ENCODE measurements at places on chromosomes 12 and 14.

DNA sequence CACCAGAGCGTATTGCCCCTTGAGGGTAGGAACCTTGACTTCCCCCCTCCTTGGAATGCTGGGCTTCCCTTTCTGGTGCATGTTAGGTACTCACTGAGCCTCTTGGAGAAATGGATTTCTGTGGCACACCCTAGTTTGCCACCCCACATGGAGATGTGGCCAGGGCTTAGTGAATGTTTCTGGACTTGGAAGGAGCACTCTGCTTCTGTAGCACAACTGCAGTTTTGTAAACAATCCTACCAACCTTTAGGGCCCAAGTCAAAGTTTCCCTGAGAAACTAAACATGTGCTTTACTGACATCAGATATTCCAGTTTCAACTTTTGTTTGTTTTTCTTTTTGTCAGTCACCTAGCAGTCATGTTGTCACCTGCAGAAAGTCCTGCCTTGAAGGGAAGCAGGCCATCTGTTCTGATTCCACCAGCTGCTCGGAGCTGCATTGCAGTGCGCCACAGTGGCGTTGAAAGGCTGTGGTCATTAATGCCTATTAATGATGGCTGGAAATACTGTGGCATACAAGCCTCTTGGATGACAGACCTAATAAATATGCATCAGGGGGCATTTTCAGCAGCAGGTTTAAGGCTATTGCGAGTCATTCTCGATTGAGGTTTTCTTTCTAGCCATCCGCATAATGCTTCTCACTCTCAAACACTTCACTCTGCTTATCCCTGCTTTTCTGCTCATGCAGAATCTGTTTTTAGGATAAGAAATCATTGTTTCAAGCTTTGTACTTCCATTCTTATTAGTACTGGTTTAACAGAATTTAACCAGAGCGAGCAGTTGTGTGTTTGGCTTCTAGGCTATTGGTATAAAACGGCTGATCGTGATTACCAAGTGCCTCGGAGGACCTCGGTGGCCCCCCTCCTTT lies 7.8 kb downstream of the PELI2 start:
- DNase-seq, result no peak

GRCh38 chr12:120343039-120343537 lies 15.5 kb upstream of the PLA2G1B start:
- no peak for DNase-seq

DNA sequence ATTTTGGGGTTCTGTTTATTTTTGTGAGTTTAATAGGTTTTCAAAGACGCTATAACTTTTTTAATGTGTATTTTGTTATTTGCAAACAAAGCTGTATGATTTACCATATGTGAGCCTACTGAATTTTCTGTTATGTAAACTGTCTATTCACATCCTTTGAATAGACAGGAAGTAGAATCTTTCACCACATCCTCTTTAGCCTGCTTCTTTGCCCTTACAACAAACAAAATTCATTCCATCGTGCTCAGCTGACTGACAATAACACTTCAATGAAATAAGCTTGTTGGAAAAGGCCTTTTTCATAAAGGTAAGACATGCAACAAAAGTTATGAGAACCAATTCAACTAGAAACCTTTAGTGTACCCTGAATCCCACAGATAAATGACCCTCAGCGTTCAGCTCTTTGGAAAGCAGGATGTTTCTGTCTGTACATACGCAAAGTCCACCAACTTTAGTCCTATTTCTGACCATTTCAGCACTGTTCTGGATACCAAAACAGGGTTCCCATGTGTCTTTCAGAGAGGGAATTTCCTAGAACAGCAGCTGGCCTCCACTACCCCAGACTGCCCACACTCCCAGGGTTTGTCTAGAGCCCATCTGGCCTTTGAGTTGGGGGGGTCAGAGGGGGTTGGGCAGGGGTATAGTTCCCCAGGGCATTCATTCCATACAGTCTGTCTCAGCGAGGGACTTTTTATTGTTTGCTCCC lies 71.3 kb downstream of the DUSP6 start:
- DNase-seq, result no peak

GRCh38 chr12:54138219-54138618 lies 50.6 kb downstream of the SMUG1 start:
- no peak for DNase-seq

GRCh38 chr12:126570566-126570965 lies 1505.3 kb downstream of the AACS start:
- no peak for DNase-seq

GRCh38 chr12:5535541-5535940 lies 103.6 kb downstream of the NTF3 start:
- DNase-seq, result no peak

GRCh38 chr12:132389526-132390286 lies 60.3 kb upstream of the GALNT9 start:
- no peak for DNase-seq
